Smooth muscle cell of the umbilical artery (primary cell): ENCODE measurements at places on chromosomes 5 and 9. TPM values are rescaled to one million over a fixed set of nuclear protein-coding genes. Genes with fewer than 3 reads are reported as not detected.

Gene STK32A
- 0.83 and 3.0 TPM in 2 replicates for total RNA-seq

Gene PIGO
- total RNA-seq: 14.0 and 20.2 TPM in 2 replicates

Gene ZBED3
- total RNA-seq: 1.3 and 1.5 TPM in 2 replicates

Gene NR2F1
- 17.2 and 19.9 TPM in 2 replicates for total RNA-seq

Gene SHC3
- total RNA-seq: 63.2 and 79.2 TPM in 2 replicates

Gene ERAP2
- 5.8 and 44.5 TPM in 2 replicates for total RNA-seq

Gene SARDH
- 18.4 and 23.9 TPM in 2 replicates for total RNA-seq

Gene FOXD4L6
- total RNA-seq: 0.30 and 0.37 TPM in 2 replicates

Gene ADAMTSL2
- 0.83 and 4.8 TPM in 2 replicates for total RNA-seq

Gene SPINK13
- not detected in 2 replicates for total RNA-seq

Gene TAF11L9
- not detected in 2 replicates for total RNA-seq

Gene TMEM252
- not detected in 2 replicates for total RNA-seq

Gene SOHLH1
- not detected in 2 replicates for total RNA-seq

Gene WHRN
- 2.3 and 2.7 TPM in 2 replicates for total RNA-seq
